ENCODE measurements at places on chromosomes 1 and 21.

- DNase-seq, result no peak
These were observed 488 bp downstream of the DBT start for GRCh38 chr1:100249155-100249536.

GRCh38 chr1:33516428-33516827, 44.0 kb downstream of the ZSCAN20 start:
- DNase-seq, result no peak

GRCh38 chr21:36917471-36918158, 48.9 kb downstream of the HLCS start:
- no peak for DNase-seq

- DNase-seq, result peak; percentile 12
These were observed 16.0 kb upstream of the EPS15 start for GRCh38 chr1:51535006-51535592.

GRCh38 chr1:3993619-3994375, 93.7 kb upstream of the C1orf174 start:
- no peak for DNase-seq

DNA sequence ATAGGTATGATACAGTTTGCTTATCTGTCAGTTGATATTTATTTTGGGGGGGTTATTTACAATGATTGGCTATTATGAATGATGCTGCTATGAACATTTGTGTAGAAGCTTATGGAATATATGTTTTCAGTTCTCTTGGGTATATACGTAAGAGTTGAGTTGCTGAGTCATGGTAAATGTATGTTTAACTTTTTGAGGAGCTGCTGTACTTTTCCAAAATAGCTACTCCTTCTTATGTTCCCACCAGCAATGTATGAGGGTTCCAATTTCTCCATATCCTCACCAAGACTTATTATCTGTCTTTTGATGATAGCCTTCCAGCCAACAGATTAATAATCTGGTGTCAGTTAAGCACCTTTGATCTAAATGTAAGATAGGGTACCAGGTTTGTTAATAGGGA, 11.9 kb downstream of the SOAT1 start:
- DNase-seq, result no peak

DNA sequence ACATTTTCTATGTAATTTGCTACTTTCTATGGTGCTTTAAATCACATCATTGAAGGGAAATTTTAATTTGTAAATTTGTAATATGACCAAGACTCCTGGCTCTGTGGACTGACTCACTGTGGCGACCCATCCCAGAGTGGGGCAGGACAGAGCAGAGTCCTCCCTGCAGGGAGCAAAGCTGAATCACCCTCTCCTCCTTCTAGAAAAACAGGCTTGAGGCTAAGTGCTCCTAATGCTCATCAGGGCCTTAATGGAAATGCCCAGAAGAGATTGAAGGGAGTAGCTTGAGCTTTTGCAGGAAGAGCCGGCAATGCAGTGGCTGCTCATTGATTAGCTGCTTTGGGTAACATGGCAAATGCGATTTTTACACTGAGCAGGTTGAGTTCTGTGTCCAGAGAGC, 16.8 kb downstream of the S100A10 start:
- DNase-seq, result no peak

- no peak for DNase-seq
These were observed 97.9 kb upstream of the EXO1 start for GRCh38 chr1:241749945-241750695.

GRCh38 chr1:199411506-199411905, 616.0 kb upstream of the NR5A2 start:
- DNase-seq, result no peak

DNA sequence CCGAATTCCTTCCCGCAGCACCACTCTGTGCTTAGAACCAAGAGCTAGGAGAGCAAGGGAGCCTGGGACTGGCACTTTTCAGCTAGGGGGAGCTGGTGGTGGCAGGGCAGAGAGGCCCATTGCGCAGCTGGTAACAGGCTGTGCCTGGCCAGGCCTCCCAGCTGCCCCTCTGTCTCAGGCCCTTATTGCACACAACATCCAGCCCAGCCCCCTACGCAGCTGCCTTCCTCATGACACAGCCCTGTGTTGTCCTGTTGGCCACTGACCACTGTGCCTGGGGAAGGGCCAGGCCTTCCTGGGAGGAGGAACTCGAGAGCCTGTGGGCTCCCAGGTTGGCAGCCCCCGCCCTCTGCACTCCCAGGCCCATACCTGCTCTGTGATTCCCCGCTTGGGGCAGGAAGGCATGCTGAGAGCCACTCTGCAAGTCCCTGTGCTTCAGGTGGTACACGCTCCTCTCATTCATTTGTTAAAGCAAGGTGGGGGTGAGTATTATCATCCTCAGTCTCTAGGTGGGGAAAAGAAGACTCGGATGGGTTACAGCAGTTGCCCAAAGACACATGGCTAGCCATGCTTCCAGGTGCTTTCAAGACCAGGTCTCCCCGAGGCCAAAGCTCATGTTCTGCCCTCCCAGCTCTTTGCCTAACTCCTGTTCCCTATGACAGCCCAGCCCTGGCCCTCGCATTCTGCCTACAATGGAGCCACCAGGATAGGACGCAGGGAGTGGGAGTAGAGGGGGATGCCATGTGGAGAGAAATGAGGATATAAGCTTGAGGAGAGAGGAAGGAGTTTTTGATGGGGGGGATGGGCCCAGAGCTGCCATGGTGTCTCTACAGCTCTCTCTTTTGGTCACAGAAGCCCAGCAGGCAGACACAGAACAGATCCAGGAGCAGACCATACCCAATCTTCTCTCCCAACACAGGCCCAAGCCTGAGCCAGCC, 81.8 kb downstream of the TMEM53 start:
- DNase-seq, result no peak

DNA sequence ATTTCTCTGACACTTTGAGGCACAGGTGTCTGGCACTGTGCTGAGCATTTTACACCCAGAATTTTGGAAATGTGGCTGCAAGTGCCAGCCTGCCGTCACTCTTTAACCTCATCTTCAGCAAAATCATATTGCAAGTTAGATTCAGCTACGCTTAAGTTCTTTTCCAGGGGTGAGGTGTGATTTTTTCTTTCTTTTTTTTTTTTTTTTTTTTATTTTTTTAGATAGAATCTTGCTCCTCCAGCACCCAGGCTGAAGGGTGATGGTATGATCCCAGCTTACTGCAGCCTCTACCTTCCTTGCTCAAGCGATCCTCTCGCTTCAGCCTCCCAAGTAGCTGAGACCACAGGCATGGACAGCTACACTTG, 2.5 kb upstream of the RCC2 start:
- DNase-seq, result no peak

- DNase-seq, result no peak
These were observed 88.5 kb downstream of the ASH1L start for GRCh38 chr1:155474146-155474545.

DNA sequence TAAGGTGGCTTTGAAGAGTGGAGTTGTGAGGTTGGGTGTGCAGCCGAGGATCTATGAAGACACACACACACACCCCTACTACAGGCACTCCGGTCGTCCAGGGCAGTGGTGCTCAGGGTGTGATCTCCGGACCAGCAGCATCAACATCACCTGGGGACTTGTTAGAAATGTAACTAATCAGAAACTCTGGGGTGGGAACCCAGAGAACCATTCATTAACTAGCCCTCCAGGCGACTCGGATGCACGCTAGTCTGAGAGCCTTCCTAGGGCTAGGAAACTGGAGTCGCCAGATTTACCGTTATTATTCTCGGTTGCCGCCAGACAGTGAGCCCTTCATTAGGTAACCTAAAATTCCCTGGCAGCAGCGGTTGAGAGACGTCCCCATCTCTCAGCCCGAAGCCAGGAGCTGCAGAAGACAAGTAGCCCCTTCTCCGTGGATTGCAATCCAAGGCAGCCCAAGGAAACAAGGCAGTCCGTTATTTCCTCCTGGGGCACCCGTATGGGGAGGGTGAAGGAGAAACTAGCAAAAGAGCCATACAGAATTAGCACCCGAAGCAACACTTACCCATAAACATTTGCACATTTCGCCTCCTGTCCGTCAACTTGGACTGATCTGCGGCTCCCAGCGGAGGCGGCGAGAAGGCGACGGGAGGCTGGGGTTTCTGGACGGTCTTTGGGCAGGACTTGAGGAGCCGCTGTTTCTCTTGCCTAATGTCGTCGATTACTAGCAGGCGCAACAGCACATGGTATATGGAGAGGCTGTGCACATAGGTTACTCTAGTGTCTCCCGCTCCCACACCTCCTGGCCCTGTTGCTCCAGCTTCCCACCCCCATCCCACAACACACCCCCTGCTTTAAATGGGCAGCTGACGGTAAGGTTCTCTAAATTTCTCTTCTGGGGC, 2.9 kb upstream of the CCN1 start:
- no peak for DNase-seq

DNA sequence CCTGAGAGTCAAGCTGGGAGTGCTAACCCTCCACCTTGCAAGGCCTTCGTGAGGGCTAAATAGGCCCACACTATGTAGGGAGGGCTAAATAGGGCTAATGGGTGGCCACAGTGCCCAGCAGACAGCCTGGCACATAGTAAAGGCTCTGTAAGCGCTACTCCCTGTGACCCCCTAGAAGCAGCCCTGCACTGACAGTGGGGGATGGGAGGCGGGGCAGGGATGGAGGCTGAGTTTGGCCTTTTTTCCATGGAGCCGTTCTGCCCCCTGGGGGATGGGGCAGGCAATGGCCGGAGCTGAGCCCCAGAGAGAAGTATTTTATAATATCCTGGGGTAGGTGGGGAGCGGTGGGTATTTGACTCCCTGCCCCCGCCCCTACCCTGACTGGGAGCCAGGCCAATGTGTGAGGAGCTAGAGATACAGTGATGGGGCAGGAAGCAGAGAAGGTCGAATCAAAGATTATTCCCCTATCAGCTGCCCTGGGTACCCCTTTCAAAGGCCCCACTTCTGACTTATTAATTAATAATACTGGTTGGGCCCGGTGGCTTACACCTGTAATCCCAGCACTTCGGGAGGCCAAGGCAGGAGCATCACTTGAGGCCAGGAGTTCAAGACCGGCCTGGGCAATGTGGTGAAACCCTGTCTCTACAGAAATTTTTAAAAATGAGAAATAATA, 42.3 kb downstream of the LACTBL1 start:
- DNase-seq, result peak; percentile 1

DNA sequence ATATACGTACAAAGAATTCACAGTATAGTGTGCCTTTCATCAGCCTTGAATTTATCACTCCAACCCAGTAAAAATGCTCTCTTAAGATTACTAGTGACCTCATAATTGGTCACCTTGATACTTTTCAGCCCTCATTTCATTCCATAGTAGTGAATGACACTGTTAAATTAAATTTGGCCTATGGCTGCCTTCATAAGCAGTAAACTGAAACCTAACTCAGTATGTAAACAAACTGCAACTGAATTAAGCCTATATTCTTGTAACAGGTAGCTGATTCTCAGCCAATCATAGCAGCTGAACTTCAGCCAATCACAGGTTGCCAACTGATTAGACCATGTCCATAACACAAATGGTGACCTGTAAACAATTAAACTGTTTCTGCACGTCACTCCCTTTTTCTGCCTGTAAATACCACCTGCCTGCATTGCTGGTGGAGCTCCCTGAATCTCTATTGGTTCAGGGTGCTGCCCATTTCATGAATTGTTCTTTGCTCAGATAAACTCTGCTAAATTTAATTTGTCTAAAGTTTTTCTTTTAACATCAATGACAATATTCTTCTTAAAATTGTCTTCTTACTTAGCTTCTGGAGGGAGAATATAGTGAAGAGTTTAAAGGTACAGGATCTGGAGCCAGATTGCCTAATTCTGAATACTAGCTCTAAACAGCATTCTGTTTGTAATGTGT, 24.0 kb upstream of the CAMSAP2 start:
- DNase-seq, result no peak

GRCh38 chr1:230391776-230392535, 34.2 kb downstream of the PGBD5 start:
- no peak for DNase-seq

GRCh38 chr21:15406791-15407190, 323.0 kb upstream of the USP25 start:
- DNase-seq, result no peak
